H4 (cell line): ENCODE measurements at places on chromosomes 7 and 10. TPM values are rescaled to one million over a fixed set of nuclear protein-coding genes. Genes with fewer than 3 reads are reported as not detected.

GRCh38 chr10:90784771-90785170, 73.1 kb downstream of the HTR7 start:
- DNase-seq, result no peak

SLC18A3 gene
- total RNA-seq, result not detected in 2 replicates

GRCh38 chr7:81676105-81676811, 93.6 kb downstream of the HGF start:
- no peak for DNase-seq

OGA gene
- 42.8 and 45.3 TPM in 2 replicates for total RNA-seq

GRCh38 chr7:44073664-44074348, 8.4 kb upstream of the PGAM2 start:
- DNase-seq, result no peak
